Activated CD4-positive, alpha-beta T cell treated with anti-CD3 and anti-CD28 coated beads, Interleukin-2, amount 10 ng/mL, durations not matched to agents 24 days and 14 days (primary cell): ENCODE measurements at places on chromosomes 2 and 18.

- no peak overlapping the region for H3K4me3 ChIP-seq
- H3K27ac ChIP-seq = no peak overlapping the region
- no peaks in the 10 kb centered on the region for H3K27me3 ChIP-seq
- H3K4me1 ChIP-seq = peaks cover 7% of the 10 kb centered on the region
These were observed 53.3 kb upstream of the COL5A2 start for GRCh38 chr2:189232759-189233406.

GRCh38 chr2:29240601-29241000 is 125.4 kb downstream of the CLIP4 start:
- H3K27ac ChIP-seq = no peak overlapping the region
- DNase-seq = no peak
- H3K36me3 ChIP-seq = no peaks in the 10 kb centered on the region
- H3K27me3 ChIP-seq = peaks cover 4% of the 10 kb centered on the region
- H3K4me1 ChIP-seq = no peaks in the 10 kb centered on the region

DNA sequence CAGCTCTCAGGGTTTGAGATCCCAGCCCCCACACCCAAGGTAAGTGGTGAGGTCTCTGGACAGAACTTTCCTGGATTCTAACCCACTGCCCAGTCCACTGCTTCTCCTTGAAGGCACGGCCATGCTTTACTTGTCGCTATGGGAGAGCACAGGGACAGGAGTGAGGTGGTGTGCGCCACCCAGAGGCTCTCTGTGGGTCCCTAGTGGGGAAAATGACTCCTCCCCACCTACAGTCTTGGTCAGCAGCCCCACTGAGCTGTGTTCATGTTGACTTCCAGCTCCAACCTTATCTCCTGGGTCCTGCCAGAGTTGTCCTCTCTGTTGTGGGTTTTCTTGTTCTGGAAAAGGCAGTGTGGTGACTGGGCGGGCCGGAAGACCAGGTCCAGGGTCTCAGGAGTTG is 11.1 kb downstream of the TET3 start:
- no peak overlapping the region for H3K4me3 ChIP-seq
- H3K36me3 ChIP-seq = peaks cover 35% of the 10 kb centered on the region
- H3K27ac ChIP-seq = no peak overlapping the region
- H3K27me3 ChIP-seq = no peaks in the 10 kb centered on the region
- DNase-seq = no peak

DNA sequence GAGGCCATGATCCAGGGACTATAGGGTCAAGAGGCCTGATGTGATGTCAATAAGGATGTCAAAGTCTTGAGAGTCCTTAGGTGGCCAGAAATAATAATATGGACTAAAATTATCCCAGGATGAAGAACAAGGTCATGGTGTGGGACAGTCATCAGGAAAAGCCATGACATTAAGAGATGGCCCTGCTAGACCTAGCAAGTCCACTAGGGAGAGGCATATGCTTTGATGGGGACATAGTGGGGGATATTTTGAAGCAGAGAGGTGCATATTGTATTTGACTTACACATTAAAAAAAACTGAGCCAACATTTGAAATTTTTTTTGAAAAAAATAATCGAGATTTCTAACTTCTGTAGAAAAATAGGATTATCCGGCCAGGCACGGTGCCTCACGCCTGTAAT is 53.3 kb upstream of the CXCR4 start:
- peaks cover 4% of the 10 kb centered on the region for H3K4me1 ChIP-seq
- no peaks in the 10 kb centered on the region for H3K36me3 ChIP-seq
- peaks cover 6% of the 10 kb centered on the region for H3K27me3 ChIP-seq
- H3K4me3 ChIP-seq = no peak overlapping the region
- H3K27ac ChIP-seq = no peak overlapping the region
- DNase-seq = no peak

- DNase-seq = no peak
- no peak overlapping the region for H3K4me3 ChIP-seq
- H3K27me3 ChIP-seq = no peaks in the 10 kb centered on the region
- no peaks in the 10 kb centered on the region for H3K36me3 ChIP-seq
- no peaks in the 10 kb centered on the region for H3K4me1 ChIP-seq
These were observed 122.5 kb upstream of the RND3 start for GRCh38 chr2:150609831-150610582.

DNA sequence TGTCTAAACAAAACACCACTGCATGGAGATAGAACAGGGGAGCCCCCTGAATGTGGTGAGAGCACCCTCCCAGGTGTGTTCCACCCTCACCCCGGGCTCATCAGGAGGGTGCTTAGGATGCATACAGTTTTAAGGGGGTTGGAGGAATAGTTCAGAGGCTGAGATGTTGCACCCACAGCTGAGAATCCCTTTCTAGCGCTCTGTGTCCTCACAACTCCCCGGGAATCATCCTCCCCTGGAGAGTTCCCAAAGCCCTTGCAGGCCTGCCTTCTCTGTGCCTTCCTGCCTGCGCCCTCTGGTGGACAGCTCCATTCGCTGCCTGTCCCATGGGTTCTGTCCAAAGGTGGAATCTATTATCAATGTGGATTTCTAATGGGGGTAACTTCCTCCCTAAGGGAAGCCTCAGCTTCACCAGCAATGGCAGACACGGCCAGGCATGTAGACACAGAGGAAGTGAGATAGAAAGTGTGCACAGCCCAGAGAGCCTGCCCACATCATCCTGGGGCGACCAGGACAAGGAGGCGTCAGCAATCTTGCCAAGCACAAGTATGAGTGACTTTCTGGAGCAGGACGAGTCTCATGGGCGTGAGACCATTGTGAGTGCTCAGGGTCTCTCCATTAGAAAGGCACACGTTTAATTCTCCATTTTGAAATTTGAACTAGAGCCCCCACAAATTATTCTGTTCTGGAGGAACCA is 1.2 kb upstream of the UGT1A5 start:
- H3K27me3 ChIP-seq = peaks cover 24% of the 10 kb centered on the region
- peak; percentile 89 for DNase-seq
- no peak overlapping the region for H3K27ac ChIP-seq

DNA sequence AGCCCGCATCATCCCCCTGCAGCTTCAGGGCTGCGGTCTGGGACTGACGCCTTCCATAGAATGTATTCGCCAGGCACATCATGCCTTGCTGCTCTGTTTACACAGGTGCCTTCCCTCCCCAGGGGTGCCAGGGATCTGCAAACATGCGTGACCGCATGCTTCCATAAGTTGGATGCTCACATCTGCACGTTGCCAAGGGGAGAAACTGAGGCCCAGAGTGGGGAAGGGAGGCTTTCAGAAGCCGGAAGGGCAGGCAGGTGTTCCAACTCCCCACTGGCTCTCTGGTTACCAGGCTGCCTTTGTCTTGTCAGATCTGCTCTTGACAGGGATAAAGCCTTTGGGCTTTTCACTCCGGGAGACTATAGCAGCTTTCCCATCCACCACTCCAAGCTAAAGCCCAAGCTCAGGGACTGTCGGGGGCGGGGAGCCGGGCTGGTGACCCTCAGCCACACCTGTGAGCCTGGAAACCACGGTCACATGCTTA is 125.8 kb upstream of the TNP1 start:
- no peaks in the 10 kb centered on the region for H3K36me3 ChIP-seq
- no peaks in the 10 kb centered on the region for H3K4me1 ChIP-seq
- no peak overlapping the region for H3K27ac ChIP-seq

DNA sequence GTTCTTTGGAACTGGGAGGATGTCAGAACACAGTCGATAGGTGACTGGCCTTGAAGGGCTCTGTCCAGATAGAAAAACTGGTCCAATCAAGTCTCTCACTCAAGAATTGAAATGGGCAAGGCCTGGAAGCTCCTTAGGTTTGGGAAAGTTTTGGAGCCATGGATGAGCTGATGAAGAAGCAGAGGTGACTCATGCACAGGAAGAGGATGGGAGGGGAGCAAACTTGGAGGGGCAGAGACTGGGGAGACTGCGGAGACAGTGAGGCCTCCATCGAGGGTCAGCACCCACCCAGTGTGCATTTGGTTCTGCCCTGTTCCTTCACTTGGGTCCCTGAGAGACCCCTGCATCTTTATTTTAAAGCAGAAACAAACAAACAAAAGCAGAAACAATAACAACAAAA is 41.1 kb downstream of the SOWAHC start:
- peaks cover 2% of the 10 kb centered on the region for H3K27me3 ChIP-seq
- DNase-seq = no peak
- no peaks in the 10 kb centered on the region for H3K36me3 ChIP-seq
- H3K4me1 ChIP-seq = no peaks in the 10 kb centered on the region

GRCh38 chr2:84925336-84925723 is 19.9 kb downstream of the TMSB10 start:
- H3K27ac ChIP-seq = peak overlapping the region; percentile 93
- H3K36me3 ChIP-seq = peaks cover 4% of the 10 kb centered on the region
- DNase-seq = no peak
- peak overlapping the region; percentile 93 for H3K4me3 ChIP-seq

DNA sequence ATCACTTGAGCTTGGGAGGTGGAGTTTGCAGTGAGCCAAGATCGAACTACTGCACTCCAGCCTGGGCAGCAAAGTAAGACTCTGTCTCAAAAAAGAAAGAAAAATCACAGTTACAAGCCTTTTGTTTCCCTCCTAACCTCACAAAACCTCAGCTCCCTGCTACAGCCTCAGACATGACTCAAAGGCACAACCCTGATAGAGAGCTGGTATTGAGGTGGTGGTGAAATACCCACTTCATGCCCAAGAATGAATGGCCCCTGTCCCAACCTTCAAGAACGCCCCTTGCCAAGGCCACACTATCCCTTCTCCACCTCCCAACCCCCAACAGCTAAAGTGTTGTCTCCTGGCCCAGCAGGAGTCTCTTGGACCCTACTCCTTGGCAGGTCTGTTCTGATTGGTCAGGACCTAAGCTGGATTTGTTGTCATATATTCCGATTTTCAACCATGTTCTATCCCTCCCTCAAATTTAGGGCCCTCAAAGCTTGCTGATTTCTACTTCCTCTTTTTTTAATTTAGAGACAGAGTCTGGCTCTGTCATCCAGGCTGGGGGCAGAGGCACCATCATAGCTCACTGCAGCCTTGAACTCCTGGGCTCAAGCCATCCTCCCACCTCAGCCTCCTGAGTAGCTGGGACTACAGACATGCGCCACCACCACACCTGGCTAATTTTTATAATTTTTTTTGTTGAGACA is 61.9 kb upstream of the BZW1 start:
- H3K36me3 ChIP-seq = no peaks in the 10 kb centered on the region
- peaks cover 19% of the 10 kb centered on the region for H3K27me3 ChIP-seq
- no peak overlapping the region for H3K4me3 ChIP-seq
- no peak overlapping the region for H3K27ac ChIP-seq
- no peak for DNase-seq

DNA sequence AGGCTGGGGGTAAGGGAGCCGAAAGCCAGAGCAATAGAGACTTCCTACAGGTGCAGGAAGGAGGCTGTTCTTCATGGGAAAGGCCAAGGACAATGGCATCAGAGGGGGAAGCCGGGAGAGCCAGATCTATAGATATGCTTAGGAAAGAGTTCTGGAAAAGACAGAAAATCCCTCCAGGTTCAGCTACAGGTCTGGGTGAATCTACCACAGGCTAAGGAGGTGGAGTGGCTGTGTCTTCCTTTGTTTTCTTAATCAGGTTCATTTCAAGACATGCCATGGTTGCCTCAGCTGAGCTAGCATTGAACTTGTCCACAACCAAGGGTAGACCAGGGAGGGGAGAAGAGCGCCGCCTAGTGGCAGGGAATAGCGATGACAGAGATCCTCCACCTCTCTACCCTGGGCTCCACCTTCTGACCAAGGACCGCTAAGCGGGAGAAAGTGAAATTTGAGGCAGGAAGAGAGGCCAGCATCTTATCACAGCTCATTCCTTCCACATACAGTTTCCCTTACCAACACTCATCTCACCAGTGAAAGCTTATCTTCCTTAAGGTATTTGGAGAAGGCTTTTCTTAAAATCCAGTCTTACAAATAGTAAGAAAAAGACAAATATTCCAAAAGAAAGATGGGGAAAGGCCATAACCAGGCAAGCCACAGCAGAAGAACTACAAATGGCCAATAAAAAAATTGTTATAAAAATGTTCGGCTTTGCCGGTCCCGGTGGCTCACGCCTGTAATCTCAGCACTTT is 74.2 kb downstream of the VIT start:
- H3K36me3 ChIP-seq = no peaks in the 10 kb centered on the region
- H3K27me3 ChIP-seq = peaks cover 15% of the 10 kb centered on the region
- no peak overlapping the region for H3K27ac ChIP-seq
- H3K4me1 ChIP-seq = peaks cover 2% of the 10 kb centered on the region
